ENCODE measurements at places on chromosomes 11 and 22.

DNA sequence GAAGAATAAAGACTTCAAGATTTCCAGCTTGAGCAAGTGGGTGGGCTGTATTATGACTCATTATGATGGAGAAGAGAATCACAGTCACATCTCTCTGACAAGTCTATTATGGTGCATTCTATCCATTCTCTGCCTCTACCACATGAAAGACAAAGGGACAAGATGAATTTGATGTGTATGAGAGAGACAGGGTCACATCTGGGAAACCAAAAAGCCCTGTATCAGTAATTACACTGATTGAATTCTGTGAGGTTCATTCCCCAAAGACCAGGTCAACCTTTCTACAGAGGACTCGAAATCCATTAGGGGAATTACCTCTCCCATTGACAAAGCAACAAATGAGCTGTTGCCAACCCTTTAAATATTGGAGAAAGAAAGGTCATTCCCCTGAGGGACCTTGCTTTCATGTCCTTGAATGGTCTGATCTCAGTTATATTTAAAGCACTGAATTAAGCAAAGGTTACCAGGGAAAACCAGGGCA is 109.6 kb downstream of the USP35 start:
- no peak for DNase-seq

GRCh38 chr11:975827-976226 is 50.2 kb downstream of the AP2A2 start:
- no peak for DNase-seq

DNA sequence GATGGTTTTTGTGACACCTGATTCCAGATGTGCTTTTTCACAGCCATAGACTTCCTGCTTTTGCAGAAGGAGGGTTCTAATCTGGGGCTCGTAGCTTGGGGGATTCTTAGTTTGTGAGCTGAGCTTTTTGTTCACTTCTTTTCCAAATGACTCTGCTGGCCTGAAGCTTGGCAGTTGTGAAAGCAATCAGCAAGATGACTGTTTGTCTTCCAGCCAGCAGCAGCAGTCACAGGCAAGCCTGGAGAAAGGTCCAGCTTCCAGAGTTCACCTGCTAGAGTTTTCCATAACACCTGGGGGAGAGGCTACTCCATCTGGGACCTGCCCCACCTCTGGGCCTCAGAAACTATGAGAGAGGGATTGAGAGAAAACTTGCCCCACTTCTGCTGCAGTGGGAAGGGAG is 4.1 kb downstream of the MARK2 start:
- DNase-seq: no peak

- DNase-seq: no peak
Measured at GRCh38 chr11:45031912-45032519, 81.3 kb upstream of the TP53I11 start.

- DNase-seq: peak; percentile 16
Measured at GRCh38 chr11:19769820-19770219, 57.2 kb downstream of the NAV2 start.

DNA sequence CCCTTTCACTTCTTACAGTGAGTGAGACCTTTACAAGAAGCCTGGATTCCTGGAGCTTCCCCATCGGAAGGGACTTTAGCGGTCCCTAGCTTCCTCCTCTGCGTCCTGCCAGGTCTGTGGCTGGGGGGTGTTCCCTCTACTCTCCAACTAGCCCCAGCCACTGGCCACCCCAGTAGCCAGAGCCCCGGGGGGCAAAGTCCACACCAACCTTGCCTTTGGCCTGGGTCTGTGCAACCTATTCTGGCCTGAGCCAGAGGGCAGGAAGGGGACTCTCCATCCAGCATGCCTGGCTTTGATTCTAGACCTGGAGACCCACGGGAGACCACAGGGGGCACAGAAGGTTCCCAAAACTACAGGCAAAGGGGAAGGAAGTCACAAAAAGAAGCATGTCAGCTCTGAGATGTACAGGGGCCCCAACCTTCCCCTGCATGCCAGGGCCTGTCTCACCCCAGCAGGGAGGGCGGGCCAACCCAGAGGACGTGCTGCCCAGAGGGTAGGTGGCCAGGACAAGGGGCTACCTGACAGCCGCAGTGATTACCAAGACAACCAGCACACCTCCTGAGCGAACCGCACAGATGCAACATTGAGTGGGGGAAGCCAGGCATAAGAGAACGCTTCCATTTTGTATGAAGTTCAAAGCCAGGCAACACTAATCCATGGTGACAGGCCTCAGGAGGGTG is 52.4 kb downstream of the DSCAML1 start:
- DNase-seq: no peak

GRCh38 chr11:85949798-85950197 is 94.6 kb downstream of the CCDC83 start:
- DNase-seq: no peak

GRCh38 chr22:28068826-28069225 is 149.8 kb upstream of the PITPNB start:
- DNase-seq: no peak

- no peak for DNase-seq
Measured at GRCh38 chr11:63844836-63845235, 5.9 kb downstream of the MARK2 start.

DNA sequence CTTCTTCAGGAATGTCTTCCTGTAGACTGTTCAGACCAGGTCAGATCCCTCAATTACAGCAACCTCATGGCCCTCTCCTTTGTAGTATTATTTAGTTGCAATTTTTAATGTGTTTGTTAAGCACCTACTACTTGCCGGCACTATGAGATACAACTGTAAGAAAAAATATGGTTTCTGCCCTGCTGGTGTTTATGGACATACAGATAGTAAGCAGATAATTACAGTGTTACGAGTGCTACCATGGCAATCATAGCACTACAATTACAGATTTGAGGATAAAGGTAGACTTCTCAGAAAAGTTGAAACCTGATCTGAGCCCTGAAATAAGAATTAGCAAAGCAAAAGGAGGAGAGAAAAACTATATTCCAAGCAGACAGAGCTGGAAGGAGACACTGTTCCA is 2.8 kb downstream of the LRRC51 start:
- no peak for DNase-seq

DNA sequence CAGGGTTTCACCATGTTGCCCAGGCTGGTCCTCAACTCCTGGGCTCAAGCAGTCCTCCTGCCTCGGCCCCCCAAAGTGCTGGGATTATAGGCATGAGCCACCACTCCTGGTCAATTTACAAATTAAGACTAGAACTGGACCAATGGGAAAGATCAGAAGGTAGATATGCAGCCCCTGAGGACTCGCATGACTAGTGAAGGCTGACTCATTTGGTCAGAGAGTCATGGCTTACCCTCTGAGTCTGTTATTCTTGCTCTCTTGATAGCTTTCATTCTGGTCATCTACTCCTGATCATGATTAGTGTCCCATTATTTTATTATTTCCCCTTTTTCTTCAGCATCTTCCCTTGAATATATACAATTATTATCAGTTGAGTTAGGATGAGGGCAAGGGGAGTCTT is 2.7 kb upstream of the LDHAL6A start:
- no peak for DNase-seq

DNA sequence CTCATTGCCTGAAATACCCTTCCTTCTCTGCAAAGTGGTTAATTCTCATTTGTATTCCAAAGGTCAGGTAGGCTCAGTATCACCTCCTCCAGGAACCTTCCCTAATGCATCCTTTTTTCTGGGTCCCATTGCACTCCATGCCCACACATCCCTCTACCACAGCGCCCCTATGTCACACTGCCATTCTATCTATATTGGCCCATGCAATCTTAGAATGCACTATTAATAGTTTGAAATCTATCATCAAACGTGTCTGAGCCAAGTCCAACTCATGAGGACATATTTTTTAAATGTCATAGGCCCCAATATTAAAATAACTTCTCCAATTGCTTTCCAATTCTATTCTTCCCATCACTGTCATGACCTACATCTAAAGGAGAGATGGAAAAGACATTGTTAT is 495.1 kb downstream of the SOX6 start:
- DNase-seq: no peak

DNA sequence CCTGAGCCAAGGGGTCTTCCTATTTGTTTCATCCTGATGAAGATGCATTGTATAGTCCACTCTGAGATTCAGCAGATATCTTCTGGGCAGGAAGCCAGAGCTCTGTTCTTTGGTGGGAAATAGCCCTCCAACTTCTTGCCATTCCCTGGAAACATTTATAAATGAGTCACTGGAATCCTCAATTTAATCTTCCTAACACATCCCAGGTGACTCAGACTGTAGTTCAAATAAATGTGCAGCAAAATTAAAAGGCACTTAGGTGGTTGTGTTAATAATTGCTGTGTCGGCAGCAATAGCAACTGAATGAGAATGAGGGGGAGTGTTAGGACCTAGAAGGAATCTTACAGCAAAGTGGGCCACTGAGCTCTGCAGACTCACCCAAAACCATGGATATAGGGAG is 108.6 kb downstream of the INSC start:
- DNase-seq: peak; percentile 65

- no peak for DNase-seq
Measured at GRCh38 chr22:20840646-20841371, 17.8 kb downstream of the PI4KA start.

- DNase-seq: no peak
Measured at GRCh38 chr11:107272561-107272960, 185.1 kb downstream of the CWF19L2 start.

DNA sequence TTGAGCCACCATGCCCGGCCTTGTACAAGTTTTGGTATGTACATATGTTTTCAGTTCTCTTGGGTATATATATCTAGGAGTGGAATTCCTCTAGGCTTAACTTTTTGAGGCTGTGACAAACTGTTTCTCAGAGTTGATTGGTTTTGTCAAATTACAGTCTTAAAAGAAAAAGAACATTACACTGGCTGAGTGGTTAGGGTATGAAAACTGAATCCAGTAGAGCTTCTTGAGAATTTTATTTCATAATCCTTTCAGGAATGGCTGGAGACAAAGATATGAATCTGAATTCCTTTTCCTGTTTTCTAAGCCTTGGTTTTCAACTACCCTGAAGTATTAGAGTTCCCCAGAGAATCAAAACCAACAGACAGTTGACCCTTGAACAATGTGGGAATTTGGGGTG is 6.5 kb downstream of the METTL15 start:
- no peak for DNase-seq

DNA sequence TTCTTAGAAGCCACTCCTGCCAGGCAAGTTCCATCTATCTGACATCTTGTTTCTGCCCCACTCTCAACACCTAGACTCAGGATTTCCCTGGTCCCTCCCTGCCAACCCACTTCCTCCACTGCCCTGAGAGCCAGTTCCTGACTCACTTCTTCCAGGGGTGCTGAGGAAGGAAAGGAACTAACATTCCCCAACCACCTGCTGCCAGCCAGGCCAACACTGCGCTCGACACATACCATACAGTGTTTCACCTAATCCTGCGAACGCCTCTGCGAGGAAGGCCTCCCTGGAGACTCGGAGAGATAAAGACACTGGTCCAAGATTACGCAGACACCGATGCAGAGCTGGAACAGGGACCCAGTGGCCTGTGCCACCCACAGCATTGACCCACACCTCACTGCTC is 40.2 kb downstream of the MICAL3 start:
- DNase-seq: no peak

DNA sequence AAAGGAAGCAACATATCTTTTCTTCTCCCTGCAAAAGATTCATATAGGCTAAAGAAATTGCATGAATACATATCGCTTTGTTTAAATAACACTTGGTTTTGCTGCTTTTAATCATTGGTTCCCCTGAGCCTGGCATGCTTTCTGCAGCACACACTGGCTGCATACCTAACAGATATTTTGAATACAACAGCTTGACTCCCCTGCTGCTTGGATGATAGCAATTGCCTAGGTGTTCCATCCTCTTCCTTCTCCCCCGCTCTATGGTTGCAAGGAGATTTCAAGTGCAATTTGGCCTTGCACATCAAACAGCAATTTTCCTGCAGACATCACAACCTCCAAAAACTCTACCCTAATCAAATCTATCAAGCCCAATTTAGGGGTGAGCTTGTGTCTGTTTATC is 430.0 kb downstream of the NTM start:
- no peak for DNase-seq

DNA sequence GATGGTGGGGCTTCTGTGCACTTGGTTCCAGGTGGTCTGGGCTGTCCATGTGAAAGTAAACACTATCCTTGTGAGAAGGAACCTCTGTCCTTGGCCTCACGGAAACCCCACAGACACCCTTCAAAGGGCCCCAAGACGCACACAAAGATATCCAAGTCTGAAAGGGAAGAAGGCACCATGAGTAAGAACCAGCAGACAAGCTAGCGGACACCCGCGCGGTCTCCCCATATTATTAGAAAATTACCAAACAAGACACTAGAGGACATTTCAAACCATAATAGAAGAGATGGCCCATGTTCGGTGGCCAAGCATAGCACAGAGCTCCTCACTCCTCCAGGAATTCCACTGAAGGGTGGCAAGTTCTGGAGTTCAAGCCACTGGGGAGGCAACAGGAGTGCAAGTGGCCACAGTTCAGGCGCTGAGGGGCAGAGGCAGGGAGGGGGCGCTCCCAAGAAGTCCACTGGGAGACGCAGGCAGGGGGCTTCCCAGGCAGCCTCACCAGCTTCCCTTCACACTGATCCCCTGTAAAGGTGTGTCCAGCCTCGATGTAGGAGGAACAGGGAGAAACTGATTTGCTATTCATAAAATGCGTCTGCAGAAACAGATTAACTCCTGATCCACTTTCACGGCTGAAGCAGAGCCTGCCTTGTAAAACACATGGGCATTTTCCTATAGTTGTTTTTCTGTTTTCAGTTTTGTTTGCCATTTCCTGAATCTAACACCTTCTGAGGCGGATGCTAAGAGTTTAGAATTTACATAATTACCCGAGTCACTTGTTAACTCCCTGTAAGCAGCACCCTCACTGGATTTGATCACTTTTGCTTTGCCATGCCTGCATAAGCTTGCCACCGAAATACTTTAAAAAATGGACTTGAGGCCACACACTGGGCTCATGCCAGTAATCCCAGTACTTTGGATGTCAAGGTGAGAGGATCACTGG is 9.1 kb upstream of the PPARA start:
- no peak for DNase-seq

GRCh38 chr11:27218421-27219038 is 144.5 kb downstream of the CCDC34 start:
- no peak for DNase-seq

DNA sequence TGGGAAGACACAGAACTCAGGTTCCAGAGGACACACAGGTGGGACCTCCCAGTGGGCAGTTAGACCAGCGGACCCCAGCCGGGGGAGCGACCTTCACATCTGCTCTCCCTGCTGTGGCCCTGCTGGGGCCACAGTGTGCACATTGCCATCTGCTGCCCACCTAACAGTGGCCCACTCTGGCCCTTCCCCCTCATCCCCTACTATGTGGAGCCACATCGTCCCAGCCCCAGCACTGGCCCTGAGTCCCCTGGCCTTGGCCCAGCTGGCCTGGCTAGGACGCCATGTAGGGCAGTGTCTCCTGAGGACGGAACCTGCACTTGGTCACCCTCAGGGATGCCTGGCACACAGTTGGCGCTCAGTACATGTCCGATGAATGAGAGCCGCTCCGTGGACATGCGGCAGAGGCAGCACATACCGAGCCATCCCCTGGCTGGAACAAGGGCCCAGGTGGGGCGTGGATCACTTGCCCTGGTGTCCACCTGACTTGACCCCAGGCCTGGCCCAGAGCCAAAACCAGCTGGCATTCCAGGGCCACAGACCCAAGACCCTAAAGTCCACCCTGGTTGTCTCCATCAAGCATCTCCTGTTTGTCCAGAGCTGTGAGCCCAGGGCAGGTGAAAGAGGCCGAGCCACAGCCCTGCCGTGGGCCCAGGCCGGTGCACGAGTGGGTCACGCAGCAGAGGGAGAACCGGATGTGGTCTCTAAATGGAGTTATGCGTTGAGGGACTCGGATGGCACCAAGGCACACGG is 93.1 kb upstream of the FGF3 start:
- no peak for DNase-seq

All from DMS79 treated with DMSO at 0.1 percent for 48 hours (cell line).